Fibroblast of skin of back (primary cell): ENCODE measurements at places on chromosomes 1 and 21.
A peak's percentile ranks its signal among the peaks of the same experiment; 100 is the strongest.

DNA sequence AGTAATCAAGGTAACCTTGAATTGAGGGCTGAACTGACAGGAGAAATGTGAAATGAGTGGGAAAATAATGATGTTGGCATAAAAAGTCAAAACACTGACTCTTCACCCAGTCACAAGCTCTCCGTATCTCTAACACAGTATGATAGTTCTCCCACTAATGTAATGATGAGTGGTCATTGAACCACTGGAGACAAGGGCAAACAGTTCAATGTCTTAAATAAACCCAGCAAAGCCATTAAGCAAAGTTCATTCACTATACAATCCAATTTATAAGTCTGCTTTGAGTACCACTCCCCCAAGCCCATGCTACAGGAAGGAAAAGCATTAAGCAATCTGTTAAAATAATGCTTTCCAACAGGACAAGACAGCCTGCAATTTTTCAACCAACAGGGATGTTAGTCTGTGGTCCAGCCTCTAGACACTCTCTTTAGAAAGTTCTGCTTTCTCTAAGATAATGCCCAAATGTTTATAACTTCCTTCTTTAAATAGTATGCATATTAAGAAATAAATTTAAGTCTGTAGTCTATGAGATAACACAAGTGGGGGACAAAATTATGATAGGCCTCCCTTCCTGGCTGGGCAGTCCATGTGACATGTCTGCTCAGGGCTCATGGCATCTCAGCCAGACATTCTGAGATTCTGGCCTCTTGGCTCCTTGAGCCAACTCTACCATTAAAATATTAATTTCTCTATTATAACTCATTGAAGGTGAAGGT lies 25.5 kb upstream of the DDAH1 start:
- DNase-seq, result no peak

DNA sequence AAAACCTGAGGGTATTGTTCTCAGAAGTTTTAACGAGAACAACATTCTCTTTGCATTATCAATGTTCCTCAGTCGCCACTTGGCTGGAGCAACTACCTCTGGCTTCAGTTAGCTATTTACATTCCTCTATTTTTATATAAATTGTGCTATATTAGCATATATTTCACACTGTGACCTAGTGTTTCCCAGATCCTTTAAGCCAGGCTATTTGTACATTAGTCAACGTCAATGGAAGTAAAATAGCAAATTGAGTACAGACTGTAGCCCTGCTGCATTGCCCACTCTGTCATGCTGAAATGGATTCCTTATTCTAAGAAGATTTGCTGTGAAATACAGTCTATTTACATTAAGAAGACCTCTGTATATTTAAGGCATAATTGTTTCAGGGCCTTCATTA lies 213.8 kb downstream of the ROR1 start:
- DNase-seq, result no peak

DNA sequence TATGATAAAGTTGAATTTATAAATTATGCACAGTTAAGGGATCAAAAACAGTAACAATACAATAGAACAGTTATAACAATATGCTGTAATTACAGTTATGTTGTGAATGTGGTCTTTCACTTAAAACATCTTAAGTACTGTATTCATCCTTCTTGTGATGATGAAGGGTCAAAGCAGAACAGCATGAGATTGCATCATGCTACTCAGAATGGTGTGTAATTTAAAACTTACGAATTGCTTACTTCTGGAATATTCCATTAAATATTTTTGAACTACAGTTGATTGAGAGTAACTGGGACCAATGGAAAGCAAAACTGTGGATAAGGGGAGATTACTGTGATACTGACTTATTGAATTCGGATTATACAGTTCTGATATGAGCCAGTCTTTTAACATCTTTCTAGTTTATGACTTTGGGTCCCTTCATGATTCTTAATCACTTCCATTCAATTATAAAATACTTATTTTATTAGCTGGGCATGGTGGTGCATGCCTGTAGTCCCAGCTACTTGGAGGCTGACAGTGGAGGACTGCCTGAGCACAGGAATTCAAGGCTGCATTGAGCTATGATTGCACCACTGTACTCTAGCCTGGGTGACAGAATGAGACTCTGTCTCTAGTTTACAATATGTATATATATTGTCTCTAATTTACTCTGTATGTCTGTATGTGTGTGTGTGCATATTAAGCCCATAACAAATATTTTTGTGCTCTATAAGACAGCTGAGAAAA lies 43.2 kb downstream of the ATP1B1 start:
- DNase-seq, result no peak

- no peak for DNase-seq
Observed at GRCh38 chr21:19853061-19853460, 1145.1 kb upstream of the NCAM2 start.

DNA sequence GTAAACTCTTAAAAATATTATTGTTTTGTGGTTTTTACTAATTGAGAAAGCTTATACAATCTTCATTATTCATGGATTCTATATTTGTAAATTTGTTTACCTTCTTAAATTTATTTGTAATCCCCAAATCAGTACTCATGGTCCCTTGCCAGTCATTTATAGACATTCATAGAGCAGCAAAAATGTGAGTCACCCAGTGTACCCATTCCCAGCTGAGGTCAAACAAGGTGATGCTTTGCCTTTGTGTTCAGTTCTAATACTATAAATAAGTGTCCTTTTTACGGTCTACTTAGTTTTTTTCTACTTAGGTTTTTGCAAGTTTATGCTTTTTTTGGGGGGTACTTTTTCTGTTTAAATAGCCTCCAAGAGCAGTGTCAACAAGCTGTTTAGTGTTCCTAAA lies 36.1 kb downstream of the SORT1 start:
- peak; percentile 50 for DNase-seq

DNA sequence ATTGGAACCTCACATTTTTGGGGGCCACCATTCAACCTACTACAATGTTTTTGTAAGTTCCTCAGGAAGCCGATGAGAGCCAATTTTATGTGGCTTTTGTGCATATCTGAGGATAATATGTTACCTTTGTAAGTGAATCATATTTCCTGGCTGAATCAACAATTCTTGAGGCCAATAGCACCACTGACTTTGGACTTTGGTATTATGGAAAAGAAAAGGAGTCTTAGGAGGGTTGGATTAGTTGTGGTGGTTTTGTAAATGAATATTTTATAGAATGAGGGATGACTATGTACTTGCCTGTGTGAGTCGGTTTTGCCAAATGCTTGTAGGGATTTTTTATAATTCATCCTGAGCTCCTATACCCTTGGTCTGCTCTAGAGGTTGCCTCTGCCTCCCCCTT lies 181.5 kb upstream of the HMGB4 start:
- peak; percentile 30 for DNase-seq

DNA sequence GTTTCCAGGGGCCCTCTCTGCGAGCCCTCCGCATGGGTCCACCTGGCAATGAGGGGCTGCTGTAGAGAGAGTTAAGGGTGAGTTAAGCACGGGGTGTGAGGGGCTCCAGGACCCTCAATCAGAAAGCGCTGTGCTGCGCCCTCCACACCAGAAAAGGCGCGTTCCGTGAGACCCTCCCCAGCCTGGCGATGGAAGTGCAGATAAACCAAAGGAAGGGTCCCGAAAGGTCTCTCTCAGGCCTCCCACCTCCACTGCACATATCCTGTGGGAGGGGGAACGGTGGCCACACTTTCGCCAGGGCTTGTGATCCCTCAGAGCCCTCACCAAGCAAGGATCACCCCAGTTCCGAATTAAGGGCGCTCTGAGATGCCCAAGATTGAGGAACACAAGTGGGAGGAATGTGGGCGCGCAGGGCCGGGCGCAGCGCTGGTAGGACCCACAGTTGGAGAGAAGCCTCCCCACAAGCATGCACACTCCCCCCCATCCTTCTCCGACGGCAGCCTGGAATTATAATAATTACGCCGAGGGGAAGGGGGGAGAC lies 1.1 kb downstream of the WNT3A start:
- no peak for DNase-seq

GRCh38 chr21:34531399-34531798 lies 19.4 kb upstream of the KCNE1 start:
- no peak for DNase-seq

GRCh38 chr1:119594376-119594775 lies 53.7 kb downstream of the ZNF697 start:
- DNase-seq, result no peak

GRCh38 chr1:173365341-173365740 lies 111.8 kb upstream of the PRDX6 start:
- no peak for DNase-seq

- DNase-seq, result no peak
Observed at GRCh38 chr1:10698726-10699469, 97.5 kb downstream of the CASZ1 start.

GRCh38 chr21:45379171-45379900 lies 25.6 kb upstream of the COL18A1 start:
- DNase-seq, result no peak

DNA sequence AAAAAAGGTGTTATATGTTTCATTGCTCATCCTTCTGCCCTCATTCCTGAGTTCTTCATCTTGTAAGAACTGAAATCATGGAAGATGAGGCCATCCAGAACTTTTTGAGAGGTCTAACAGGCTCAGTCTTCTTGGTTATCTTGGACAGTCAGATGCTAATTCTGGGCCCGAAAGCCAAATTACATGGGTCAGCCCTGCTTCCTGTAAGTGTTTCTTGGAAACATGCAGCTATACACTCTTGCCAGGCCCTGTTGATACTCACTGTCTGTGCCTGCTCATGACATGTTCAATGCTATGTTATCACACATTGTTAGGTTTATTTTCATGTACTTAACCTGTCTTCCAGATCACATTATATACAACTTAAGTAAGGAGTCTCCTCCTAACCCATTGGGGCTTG lies 542.5 kb downstream of the NUF2 start:
- no peak for DNase-seq
